Posterior cingulate gyrus (tissue), 11 donors: ENCODE measurements at places on chromosomes 11 and 22.

GRCh38 chr11:133660202-133660568 lies 127.9 kb upstream of the OPCML start:
- DNase-seq: no peak

- DNase-seq: no peak
These were observed 42.7 kb downstream of the KCNJ1 start for GRCh38 chr11:128824191-128825049.

DNA sequence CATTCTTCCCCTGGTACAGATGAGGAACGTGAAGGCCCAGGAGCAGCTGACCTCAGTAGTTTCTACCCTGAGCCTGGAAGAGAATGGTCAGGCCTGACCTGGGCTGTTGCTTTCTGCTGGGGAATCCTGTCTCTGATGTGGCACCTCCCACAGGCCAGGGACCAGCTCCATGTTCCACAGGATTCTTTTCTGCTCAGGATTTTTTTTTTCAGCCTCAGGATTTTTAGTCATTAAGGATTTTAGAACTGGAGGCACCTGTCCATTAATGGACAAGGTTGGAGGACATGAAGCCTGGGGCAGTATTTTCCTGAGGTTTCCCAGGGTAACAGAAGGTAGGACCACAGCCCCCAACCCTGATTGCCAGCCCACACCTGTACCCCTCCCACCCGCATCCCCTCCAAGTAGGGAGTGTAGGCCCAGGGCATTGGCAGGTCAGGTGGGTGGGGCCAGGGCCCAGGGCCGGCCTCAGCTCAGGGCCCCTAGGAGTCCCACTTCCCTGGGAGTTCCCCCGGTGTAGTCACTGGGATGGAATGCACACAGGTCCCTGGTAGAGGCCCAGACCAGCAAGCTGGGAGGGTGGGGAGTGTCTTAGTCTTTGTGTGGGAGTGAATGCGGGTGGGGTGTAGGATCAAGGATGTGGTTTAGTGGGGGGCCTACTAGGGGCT lies 16.1 kb downstream of the BIK start:
- no peak for DNase-seq

- no peak for DNase-seq
These were observed 38.8 kb downstream of the TXN2 start for GRCh38 chr22:36442506-36443197.

GRCh38 chr22:27255580-27255979 lies 546.0 kb downstream of the MN1 start:
- DNase-seq: no peak

DNA sequence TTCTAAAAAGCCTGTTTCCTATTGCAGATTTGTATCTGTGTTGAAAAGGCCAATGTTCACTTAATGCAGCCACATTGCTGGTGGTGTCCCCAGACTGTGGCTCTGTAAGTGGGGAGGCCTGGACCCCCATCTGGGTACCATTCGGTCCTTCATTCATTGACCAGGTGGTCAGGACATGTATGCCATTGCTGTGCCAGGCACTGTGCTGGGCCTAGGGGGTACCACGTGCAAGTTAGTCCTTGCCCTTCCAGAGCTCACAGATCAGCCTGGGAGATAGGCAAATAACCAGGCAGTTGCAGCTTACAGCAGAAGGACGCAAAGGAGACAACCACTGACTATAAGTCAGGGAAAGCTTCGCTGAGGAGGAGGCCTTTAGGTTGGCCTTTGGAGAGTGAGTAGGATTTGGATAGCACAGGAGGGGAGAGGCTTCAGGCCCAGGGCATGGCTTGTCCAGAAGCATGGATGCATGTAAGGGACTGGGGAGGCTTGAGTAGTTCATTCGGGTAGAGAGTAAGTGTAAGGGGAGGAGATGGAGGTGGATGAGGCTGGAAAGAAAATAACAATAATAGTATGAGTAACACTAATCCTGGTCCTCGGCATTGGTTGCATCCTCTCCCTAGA lies 5.0 kb downstream of the PRDM11 start:
- no peak for DNase-seq

GRCh38 chr22:25492162-25492561 lies 72.3 kb upstream of the GRK3 start:
- DNase-seq: no peak

GRCh38 chr11:32216749-32217148 lies 125.9 kb downstream of the RCN1 start:
- DNase-seq: no peak

DNA sequence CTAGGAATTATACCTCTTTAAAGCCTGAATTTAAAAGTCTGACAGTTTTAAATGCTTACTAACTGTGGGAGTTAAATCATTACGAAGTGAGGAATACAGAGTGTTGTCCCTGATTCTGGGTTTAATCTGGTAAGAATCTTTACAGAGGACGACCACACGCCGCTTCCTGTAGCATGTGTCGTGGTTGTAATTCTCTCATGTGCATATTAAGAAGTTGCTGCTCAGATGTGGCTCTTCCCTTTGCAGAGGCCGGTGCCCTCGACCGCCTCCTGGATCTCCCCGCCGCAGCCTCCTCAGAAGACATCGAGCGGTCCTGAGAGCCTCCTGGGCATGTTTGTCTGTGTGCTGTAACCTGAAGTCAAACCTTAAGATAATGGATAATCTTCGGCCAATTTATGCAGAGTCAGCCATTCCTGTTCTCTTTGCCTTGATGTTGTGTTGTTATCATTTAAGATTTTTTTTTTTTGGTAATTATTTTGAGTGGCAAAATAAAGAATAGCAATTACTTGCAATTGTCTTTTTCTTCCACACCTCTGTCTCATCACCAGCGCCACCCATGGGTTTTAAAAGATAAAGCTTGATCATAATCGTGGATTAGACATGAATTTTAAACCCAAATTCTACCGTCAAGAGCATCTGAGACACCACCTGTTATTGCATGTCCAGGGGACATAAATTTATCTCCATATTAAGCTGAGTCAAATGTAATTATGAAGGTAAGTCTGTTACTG lies 6.5 kb downstream of the GAL start:
- no peak for DNase-seq
